ENCODE measurements at places on chromosomes 7 and 10.
A peak's percentile ranks its signal among the peaks of the same experiment; 100 is the strongest.

- H3K4me1 ChIP-seq = no peaks in the 10 kb centered on the region
- no peak overlapping the region for H3K4me3 ChIP-seq
- peaks cover 4% of the 10 kb centered on the region for H3K36me3 ChIP-seq
- no peak for DNase-seq
Measured at GRCh38 chr7:157644946-157645345, 308.1 kb downstream of the DNAJB6 start.

DNA sequence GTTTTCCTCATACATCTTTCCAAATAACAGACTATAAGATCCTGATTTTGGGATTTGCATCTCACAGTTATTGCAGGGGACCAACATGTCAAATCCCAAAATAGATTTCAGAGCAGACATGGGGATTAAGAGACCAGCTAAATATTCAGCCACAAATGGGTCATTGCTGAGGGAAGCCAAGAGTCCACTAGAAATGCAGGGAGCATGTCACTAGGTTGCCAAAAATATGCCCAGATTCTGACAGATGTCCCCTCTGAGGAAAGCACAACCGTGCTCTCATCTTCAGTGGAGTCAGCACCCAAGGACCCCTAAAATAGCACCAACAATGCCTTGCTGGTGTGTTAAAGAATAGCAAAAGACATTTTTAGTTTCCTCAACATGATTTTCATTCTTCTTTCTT, 56.2 kb upstream of the AGK start:
- no peak overlapping the region for H3K4me3 ChIP-seq
- H3K4me1 ChIP-seq = no peaks in the 10 kb centered on the region
- DNase-seq = no peak
- H3K27me3 ChIP-seq = no peaks in the 10 kb centered on the region
- H3K27ac ChIP-seq = no peak overlapping the region

DNA sequence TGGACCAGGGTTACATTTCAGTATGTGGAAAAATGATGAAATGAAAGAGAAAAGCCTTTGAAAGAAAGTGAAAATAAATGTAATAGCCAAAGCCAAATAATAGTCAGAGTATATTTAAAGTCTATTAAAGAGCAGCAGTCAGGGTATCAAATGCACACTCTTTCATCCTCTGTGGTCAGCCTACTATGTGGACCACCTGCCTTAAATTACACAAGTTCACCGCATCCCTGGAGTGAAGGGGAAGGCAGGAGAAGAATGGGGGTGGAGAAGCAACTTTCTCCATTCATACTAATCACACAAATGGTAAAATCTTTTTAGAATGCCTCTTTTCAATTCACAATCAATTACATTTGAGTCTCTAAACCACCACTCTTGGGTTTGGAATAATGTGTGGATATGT, 16.0 kb downstream of the TWIST1 start:
- H3K4me1 ChIP-seq = peaks cover 6% of the 10 kb centered on the region
- no peak overlapping the region for H3K27ac ChIP-seq
- H3K27me3 ChIP-seq = peaks cover 46% of the 10 kb centered on the region
- no peak overlapping the region for H3K4me3 ChIP-seq

DNA sequence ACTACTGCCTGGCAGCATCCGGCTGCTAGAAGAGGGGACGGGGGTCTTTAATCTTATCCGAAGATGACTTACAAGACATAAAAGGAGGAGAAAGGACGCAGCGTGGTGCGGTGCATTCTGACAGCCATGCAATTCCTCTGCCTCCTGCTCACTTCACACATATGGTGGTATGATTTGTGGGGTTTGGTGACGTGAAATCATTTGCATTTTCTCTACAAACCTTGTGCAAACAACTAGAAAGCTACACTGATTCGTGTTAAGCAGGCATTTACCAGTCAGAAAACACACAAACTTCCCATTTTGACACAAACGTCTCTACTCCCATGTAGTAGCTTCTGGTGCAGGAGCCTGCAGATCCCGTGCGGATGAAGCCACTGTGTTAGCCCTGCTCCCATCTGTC, 6.8 kb upstream of the TCERG1L start:
- no peak overlapping the region for H3K27ac ChIP-seq
- no peaks in the 10 kb centered on the region for H3K4me1 ChIP-seq
- peaks cover 76% of the 10 kb centered on the region for H3K27me3 ChIP-seq

- H3K27ac ChIP-seq = no peak overlapping the region
- DNase-seq = no peak
- H3K27me3 ChIP-seq = no peaks in the 10 kb centered on the region
Measured at GRCh38 chr10:24353319-24353718, 144.4 kb downstream of the KIAA1217 start.

GRCh38 chr10:46060706-46061105, 14.6 kb upstream of the MSMB start:
- H3K27me3 ChIP-seq = peaks cover 7% of the 10 kb centered on the region
- no peak overlapping the region for H3K4me3 ChIP-seq
- no peak for DNase-seq
- H3K36me3 ChIP-seq = peaks cover 3% of the 10 kb centered on the region
- no peaks in the 10 kb centered on the region for H3K4me1 ChIP-seq
- no peak overlapping the region for H3K27ac ChIP-seq

DNA sequence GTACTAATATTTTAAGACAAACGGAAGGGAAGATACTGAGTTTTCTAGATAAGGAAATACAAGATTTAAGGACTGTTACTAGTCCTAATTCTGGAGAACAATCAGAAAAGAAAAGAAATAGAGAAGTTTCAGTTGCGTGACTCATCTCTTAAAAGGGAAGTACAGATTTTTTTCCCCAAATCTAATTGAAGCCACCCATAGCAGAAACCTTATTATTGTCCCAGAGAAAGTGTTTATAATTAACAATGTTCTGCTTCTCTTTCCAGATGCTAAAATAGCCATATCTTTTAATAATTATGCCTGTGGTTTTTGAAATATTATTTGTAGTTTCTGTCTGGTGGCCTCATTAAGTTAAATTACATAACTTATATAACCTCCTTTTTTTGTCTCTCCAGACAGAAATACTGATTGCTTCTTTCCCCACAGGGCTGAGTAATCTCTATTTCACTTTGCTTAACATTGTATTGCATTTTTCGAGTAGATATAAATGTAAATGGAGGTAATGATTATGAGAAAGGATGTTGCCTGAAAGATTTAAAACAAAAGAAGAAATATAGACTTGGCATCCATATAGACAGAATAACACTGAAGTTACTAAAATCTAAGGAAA, 240.7 kb upstream of the MBL2 start:
- DNase-seq = no peak
- H3K36me3 ChIP-seq = no peaks in the 10 kb centered on the region
- no peak overlapping the region for H3K4me3 ChIP-seq
- no peak overlapping the region for H3K27ac ChIP-seq

DNA sequence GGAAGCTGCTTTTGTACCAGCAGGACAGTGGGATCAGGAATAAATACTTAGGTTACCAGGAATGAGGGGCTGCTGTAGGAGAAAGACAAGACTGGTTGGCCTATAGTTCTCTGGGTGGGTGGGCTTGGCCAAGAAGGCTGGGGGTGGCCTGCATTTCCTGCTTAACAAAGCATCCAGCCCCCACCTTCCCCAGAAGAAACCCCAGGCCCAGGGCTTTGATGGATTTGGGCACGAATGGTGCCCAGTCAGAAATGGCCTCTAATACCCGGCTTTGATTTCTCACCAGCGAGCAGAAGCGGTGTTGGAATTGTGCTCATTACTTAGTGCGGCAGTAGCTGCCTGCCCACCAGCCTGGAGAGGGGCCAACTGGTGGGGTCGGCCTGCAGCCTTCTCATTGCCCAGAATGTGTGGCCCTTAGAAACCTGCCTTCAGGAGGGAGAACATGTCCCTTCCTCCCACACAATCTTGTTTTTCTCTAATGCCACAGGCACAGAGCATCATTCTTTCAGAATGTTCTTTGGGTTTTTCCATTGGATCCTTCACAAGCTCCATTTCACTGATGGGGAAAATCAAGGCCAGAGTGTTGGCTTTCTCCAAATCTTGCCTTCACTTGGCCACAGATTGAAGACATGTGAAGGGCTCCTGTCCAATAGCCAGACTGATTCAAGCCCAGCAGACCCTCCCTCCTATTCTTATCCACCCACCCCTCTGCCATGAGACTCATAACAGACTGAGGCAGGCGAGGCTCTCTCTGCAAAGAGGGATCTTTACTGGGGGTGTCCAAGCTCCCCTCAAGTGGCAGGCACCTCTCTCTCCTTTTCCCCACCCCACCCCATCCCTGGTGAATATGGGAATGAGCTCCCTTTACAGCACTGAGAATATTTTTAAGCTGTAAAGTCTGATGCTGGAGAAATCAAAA, 2.5 kb downstream of the UNC5B start:
- peaks cover 36% of the 10 kb centered on the region for H3K4me1 ChIP-seq
- H3K27me3 ChIP-seq = peaks cover 92% of the 10 kb centered on the region
- H3K36me3 ChIP-seq = no peaks in the 10 kb centered on the region
- H3K4me3 ChIP-seq = no peak overlapping the region
- H3K27ac ChIP-seq = no peak overlapping the region

GRCh38 chr10:28087661-28088351, 88.9 kb upstream of the ODAD2 start:
- H3K36me3 ChIP-seq = peaks cover 17% of the 10 kb centered on the region
- H3K27ac ChIP-seq = peak overlapping the region; percentile 49
- no peak overlapping the region for H3K4me3 ChIP-seq
- no peak for DNase-seq
- no peaks in the 10 kb centered on the region for H3K27me3 ChIP-seq
- no peaks in the 10 kb centered on the region for H3K4me1 ChIP-seq

DNA sequence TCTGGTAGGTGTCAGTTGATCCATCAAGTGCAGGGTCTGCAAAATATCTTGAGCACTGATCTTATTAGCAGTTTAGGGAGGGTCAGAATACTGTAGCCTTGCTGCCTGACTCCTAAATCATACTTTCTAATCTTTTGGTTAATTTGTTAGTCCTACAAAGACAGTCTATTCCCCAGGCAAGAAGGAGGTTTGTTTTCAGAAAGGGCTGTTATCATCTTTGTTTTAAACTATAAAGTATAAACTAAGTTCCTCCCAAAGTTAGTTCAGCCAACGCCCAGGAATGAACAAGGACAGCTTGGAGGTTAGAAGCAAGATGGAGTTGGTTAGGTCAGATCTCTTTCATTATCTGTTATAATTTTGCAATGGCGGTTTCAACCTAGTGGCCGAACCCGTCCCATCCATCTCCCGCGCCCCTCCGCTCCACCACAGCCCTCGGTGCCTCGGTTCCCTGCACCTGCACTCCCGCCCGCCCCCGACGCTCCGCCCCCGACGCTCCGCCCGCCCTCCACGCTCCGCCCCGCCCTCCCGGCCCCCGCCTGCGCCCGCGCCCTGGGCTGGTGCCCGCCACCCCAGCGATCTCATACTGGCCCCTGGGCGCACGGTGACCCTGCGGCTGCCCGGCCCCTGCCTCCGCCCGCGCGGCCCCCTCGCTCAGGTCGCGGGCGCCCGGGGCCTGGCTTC, at the start of gene ADCK2:
TSS of gene ADCK2 (plus strand) at position 564 of the 681 bp plus-strand sequence. CDS start 386 bp downstream, outside the sequence.
- peak within 1 kb of the TSS; percentile 94 for H3K4me3 ChIP-seq
- H3K4me1 ChIP-seq = peaks cover 31% of the 10 kb centered on the region
- DNase-seq = peak; percentile 36

- H3K4me1 ChIP-seq = no peaks in the 10 kb centered on the region
- H3K27me3 ChIP-seq = no peaks in the 10 kb centered on the region
- DNase-seq = no peak
- no peak overlapping the region for H3K27ac ChIP-seq
Measured at GRCh38 chr7:109868215-109868860, 1222.6 kb upstream of the LRRN3 start.

- peak overlapping the region; percentile 79 for H3K27ac ChIP-seq
- peak; percentile 20 for DNase-seq
Measured at GRCh38 chr10:14926061-14926470, 27.8 kb downstream of the DCLRE1C start.

GRCh38 chr10:99235658-99236626, at the start of gene HPSE2:
TSS of gene HPSE2 (minus strand) at chr10:99235852.
- no peak for DNase-seq
- no peaks in the 10 kb centered on the region for H3K36me3 ChIP-seq
- peaks cover 71% of the 10 kb centered on the region for H3K27me3 ChIP-seq

DNA sequence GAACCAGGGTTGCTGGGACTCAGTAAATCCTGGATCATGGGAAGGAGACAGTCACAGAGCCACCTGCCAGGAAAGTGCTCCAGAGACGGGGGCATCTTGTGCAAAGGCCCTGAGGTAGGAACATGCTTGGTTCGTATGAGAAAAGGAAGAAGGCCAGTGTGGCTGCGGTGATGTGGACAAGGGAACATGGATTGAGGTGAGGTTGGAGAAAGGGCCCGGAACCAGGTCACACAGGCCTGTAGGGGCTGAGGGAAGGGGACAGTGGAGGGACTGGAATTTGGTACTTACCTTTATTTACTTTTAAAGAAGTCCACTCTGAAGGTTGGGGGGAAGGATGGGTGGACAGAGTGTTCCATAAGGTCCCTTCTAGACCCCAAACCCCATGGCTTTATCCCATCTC, 32.9 kb upstream of the CXCL12 start:
- H3K4me3 ChIP-seq = no peak overlapping the region
- no peaks in the 10 kb centered on the region for H3K36me3 ChIP-seq
- H3K27ac ChIP-seq = no peak overlapping the region
- H3K4me1 ChIP-seq = no peaks in the 10 kb centered on the region
- DNase-seq = no peak

- H3K27ac ChIP-seq = no peak overlapping the region
- no peaks in the 10 kb centered on the region for H3K36me3 ChIP-seq
- no peak for DNase-seq
- H3K4me3 ChIP-seq = no peak overlapping the region
- peaks cover 7% of the 10 kb centered on the region for H3K4me1 ChIP-seq
- H3K27me3 ChIP-seq = peaks cover 4% of the 10 kb centered on the region
Measured at GRCh38 chr7:65441010-65441409, 67.4 kb downstream of the ZNF92 start.

GRCh38 chr10:109668154-109668665, 255.1 kb downstream of the XPNPEP1 start:
- H3K4me1 ChIP-seq = no peaks in the 10 kb centered on the region
- H3K36me3 ChIP-seq = no peaks in the 10 kb centered on the region
- H3K4me3 ChIP-seq = no peak overlapping the region

GRCh38 chr10:98006266-98006665, 24.2 kb downstream of the CRTAC1 start:
- H3K27ac ChIP-seq = no peak overlapping the region
- DNase-seq = no peak
- H3K4me3 ChIP-seq = no peak overlapping the region
- no peaks in the 10 kb centered on the region for H3K36me3 ChIP-seq

DNA sequence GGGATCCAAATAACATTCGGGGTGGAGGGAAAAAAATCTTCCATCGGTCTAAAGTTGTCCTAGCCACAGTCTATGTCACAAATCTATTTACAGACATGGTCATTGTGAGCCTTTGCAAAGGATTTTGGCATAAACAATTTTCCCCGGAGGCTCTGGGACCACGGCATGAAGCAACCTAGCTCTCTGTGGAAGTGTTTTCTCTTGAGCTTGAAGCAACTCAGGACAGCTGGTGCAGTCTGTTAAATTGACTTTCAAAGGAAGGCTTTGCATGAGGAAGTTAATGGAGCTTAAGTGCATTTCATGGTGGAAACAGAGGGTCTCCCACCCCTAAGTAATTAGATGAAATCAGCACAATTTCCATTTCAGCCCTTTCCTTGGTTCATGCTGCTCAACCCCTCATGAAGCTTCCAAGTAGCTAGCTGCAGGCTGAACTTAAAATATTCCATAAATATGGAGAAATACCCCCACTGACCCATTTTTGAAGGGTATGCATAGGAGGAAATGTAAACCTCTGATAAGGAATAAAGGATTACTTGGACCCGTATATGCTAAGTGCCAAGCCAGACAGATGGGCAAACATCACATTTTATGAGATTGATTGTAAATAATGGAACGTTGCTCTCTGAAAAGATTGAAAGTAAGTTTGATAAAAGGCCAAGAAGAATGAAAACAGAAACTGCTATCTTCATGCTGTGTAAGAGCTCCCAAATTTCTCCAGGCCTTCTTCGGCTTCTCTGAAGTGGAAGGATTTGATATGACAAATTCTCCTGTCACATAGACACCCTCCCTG, 39.9 kb downstream of the CCDC3 start:
- H3K4me3 ChIP-seq = no peak overlapping the region
- DNase-seq = no peak
- peaks cover 15% of the 10 kb centered on the region for H3K27me3 ChIP-seq
- H3K36me3 ChIP-seq = no peaks in the 10 kb centered on the region
- no peaks in the 10 kb centered on the region for H3K4me1 ChIP-seq

All from stimulated activated naive B cell treated with anti-CD40 and anti-IgM and Interleukin-4, amounts not matched to agents 10 μg/mL and 1 μg/mL and 100 μg/mL, for 72 hours (primary cell).